ENCODE measurements at places on chromosomes 5 and 9.

DNA sequence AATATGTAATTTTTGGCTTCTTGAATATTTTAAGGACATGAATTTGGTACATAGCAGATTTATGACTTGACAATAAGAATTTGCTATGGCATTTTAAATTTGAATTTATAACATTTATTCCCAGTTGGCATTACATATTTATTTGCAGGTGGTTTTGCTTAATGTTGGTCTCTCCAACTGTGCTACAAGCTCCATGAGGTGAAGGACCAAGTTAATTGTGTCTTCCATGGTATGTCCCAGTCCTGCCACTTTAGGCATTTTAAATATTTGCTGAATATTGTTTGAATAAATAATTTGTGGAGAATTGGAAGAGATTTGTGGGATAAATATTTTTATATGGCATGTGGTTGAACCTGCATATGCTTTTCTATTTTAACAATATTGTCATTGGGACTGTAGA, 253.4 kb upstream of the RIOK2 start:
- DNase-seq = no peak

- DNase-seq = no peak
Measured at GRCh38 chr5:76040806-76041205, 42.4 kb upstream of the SV2C start.

DNA sequence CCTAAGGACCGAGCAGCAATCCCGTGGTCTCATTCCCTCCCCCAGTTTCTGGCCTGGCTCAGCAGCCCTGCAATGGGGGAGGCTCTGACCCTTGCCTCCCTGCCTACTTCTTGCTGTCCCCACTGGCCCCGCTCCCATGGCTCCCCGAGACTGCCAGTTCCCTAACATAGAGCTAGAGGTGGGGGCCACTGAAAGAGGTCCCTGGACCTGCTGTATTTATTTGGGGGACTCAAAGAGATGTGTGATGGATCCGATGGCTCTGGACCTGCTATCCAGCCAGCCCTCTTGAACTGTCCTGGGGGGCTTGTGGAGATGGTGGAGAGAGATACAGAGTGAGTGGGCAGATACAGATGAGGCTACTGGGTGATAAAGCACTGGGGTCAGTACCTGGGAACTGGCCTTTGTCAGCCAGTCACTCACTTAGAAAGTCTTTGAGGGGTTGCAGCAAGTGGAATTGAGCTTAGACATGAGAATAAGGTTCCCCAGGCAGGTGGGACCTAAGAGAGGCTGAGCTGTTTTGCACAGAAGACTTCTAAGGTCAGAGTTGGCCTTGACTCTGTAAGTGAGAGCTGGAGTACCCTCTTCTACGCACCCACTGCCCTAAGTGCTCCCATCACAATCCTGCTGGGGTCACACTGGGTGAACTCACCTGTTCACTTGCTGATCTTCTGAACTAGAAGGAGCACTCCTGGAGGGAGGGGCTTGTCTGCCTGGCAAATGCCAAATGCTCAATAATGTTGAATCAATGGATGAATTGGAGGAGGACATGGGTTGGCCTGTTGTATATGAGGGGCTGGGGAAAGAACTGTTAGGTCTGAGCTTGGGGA, 42.9 kb downstream of the CXXC5 start:
- DNase-seq = no peak

GRCh38 chr5:17400724-17401469, 97.1 kb upstream of the TAF11L2 start:
- no peak for DNase-seq

GRCh38 chr9:89436326-89436725, 61.6 kb downstream of the SEMA4D start:
- no peak for DNase-seq

DNA sequence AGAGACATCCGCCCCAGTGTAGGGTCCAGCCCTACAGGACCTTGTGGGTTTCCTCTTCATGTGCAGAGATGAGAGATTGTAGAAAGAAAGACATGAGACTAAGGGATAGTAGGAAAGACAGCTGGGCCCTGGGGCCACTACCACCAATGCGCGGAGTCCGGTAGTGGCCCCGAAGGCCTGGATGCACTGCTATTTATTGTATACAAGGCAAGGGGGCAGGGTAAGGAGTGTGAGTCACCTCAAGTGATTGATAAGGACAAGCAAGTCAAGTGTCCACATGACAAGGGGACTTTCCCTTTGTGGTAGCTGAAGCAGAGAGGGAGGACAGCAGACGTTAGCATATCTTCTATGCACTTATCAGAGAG, 6.2 kb upstream of the TMEM141 start:
- DNase-seq = peak; percentile 66

- no peak for DNase-seq
Measured at GRCh38 chr9:12640016-12640587, 53.1 kb upstream of the TYRP1 start.

DNA sequence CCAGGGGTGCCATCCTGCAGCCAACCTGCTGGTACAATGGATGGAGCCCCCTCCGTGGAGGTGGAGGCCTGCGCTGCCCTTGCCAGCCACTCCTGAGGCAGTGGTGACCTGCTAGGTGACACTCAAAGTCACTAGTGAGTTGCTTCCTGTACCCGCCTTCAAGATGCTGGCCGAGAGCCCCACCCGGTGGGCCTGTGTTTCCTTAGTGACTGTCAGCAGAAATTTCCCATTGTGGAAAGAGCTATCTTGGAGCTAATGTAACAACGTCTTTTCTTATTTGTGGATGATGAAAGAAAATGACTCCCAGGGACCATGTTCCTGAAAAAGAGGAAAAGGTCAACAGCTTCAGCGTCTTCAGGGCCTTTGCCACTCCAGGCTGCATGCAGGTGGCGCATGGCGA, 117.0 kb upstream of the BOD1 start:
- no peak for DNase-seq

- DNase-seq = no peak
Measured at GRCh38 chr9:84339503-84339902, 1.1 kb downstream of the SLC28A3 start.

DNA sequence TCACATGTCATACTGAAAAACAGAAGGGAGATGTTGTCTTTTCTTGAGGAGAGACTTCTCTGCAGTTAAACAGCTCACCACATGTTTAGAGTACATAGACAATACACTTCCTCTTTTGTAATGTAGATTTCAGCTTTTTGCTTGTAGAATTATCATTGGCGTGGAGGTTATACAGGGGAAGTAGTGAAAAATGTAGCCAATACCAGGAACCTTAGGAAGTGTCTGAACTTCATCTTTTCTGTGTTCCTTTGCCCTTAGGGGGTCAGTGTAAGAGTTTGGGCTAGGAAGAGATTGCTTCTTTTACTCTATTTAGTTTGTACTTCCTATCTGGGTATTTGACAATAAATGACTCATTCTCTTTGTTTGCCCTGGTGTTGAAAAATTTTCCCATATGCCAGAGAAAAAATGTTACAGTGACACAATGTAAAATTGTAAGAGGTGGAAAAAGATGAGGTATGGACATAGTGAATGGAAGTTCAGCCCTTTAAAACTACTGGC, 21.0 kb upstream of the CDKN2B start:
- DNase-seq = no peak

- DNase-seq = no peak
Measured at GRCh38 chr9:135787776-135788575, 86.0 kb downstream of the KCNT1 start.

DNA sequence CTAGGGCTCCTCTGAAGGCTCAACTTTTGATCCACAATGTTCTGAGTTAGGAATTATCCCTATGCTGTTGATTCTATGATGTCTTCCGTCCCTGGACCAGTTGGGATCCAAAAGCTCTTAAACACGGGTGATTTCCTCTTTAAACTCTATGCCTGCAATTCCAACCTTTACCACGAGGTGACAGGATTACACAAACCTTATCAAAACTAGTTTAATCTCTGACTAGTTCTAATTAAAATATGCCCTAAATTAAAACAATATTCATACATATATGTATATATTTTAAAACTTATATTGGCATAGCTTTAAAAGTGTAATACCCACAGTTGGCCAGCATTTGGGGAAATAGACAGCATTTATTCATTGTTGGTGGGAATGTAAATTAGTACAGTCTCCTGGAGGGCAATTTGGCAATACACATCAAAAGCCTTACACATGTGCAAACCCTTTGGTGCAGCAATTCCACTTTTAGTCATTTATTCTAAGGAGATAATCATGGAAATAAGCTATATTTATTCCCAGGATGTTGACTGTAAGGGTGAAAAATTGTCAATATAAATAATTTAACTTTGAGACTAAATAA, 51.6 kb upstream of the PHYKPL start:
- peak; percentile 12 for DNase-seq

DNA sequence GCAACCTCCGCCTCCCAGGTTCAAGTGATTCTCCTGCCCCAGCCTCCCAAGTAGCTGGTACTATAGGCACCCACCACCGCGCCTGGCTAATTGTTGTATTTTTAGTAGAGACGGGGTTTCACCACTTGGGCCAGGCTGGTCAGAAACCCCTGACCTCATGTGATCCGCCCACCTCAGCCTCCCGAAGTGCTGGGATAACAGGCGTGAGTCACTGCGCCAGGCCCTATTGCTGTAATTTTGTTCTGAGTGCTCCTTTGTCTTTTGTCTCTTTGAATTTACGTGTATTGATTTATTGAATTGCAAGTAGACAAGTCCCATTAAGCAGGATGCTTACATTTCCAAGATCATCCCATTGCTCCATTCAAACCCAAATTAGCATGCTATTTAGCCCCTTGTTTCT, 186.7 kb downstream of the MSX2 start:
- no peak for DNase-seq

GRCh38 chr5:96687812-96688453, 25.8 kb downstream of the CAST start:
- peak; percentile 53 for DNase-seq

DNA sequence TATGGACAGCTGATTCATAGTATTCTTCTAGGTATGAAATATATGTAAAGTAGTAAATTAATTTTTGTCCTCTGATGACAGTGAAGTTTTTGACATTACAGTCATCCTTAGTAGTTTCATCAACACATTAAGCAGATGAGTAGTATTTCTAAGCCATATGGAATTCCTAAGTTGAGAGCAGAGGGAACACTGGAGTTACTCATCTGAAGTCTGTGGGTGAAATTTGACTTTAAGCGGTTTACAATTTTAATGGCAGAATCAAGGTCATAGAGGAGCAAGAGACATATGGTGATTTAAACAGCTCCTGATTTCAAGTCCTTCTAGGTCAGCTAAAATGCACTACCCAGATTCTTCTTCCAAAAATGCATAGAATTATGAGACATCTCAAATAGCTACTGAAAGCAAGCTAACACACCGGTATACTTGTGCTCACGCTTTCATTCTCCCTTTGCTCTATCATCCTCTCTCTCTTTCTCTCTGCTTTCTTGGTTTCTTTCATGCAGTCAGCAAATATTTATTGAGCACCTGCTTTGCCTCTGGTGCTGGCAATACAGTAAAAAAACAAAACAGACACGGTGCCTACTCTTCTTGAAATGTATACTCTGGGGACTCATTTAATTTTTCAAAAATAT, 235.9 kb downstream of the FER start:
- DNase-seq = no peak

GRCh38 chr9:79007701-79008483, 563.9 kb upstream of the TLE4 start:
- DNase-seq = no peak

- peak; percentile 53 for DNase-seq
Measured at GRCh38 chr5:163504079-163504931, 1.1 kb upstream of the MAT2B start.

DNA sequence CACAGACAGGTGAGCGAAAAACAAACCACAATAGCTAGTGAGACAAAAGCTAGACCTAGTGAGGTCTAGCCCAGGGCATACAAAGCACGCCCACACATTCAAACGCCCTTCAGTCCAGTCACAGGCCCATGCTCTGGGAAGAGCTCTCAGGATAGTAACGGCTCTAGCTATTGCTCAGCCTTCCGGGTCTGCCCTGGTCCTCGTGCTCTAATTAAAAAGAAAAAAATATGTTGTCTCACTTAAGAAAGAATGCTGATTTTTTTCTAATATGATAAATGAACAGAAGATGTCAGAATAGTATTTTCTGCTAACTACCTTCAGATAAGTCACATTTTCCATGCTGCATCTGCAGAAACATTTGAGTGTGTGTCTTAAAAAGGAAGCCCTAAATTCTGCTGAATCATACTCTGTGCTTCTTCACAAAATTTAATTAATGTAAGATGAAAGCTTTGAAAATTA, 94.5 kb downstream of the PLPP1 start:
- no peak for DNase-seq

DNA sequence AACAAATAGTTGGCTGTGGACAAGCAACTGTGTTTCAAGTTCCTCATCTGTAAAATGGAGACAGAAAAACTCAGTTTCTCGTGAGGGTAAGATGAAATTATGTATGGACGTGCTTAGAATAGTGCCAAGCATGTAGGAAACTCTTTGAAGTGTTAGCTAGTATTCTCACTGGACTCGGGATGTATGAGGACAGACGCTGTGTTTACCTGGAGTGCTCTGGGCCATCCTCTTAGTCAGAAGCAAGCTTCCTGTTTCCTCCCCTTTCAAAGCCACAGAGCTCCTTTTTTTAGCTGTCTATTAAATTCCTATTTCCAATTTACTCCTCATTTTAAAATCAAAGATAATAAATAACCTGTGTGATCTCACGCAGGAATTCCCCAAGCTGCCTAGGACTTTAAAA, 23.8 kb upstream of the IQGAP2 start:
- DNase-seq = peak; percentile 13

- no peak for DNase-seq
Measured at GRCh38 chr9:114061830-114062474, 16.1 kb downstream of the AMBP start.

GRCh38 chr9:125246261-125246667, 5.1 kb upstream of the HSPA5 start:
- no peak for DNase-seq

DNA sequence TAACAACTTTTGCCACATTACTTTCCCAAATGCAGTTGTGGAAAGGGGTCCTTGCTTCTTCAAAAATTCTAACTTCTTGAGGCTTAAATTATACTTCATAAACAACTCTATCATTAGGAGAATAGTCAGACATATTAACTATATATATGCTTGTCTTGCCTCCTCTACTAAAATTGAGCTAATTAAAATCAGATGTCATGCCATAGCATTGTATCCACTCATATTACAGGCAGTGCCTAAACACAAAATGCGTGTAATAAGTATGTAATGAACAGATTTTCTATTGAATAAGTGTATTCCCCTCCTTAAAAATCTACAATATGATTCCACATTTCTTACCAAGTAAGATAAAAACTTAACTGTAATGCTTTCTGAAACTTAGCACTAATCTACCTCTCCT, 204.5 kb downstream of the PLK2 start:
- no peak for DNase-seq

DNA sequence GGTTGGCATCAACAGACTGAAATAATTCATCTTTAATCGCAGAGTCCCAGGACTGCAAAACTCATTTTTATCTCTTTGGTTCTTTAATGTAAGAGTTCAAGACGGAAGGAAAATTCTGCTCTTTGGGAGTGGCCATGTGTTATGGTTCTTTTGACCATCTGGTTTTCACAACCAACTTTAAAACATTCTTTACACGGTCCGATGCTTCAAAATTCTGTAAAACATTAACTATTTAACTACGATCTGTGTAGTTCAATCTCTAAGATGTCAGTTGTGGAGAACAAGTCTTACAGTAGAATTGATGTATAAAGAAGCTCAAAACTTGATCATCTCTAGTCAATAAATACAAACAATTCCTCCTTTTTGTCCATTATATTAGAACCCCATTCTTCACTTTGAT, 83.0 kb downstream of the CMYA5 start:
- no peak for DNase-seq
